B cell (primary cell): ENCODE measurements at places on chromosomes 16 and 17. TPM values are rescaled to one million over a fixed set of nuclear protein-coding genes. Genes with fewer than 3 reads are reported as not detected.

The NPB gene
- 0.24 and 0.44 TPM in 2 replicates for total RNA-seq

The OTOP2 gene
- total RNA-seq: not detected in 2 replicates

The TBC1D26 gene
- 0.46 TPM in 1 of 2 replicates, not detected in the other for total RNA-seq

The ADAD2 gene
- 0.29 TPM in 1 of 2 replicates, not detected in the other for total RNA-seq

The METTL2A gene
- total RNA-seq: 16.2 and 17.0 TPM in 2 replicates

GRCh38 chr17:39114723-39115122, 36.7 kb downstream of the PLXDC1 start:
- no peaks in the 10 kb centered on the region for H3K27me3 ChIP-seq
- DNase-seq: no peak
- H3K4me1 ChIP-seq: peaks cover 25% of the 10 kb centered on the region
- no peak overlapping the region for H3K4me3 ChIP-seq
- H3K27ac ChIP-seq: no peak overlapping the region

- no peak overlapping the region for H3K4me3 ChIP-seq
- peak; percentile 8 for DNase-seq
- H3K27ac ChIP-seq: no peak overlapping the region
- no peaks in the 10 kb centered on the region for H3K36me3 ChIP-seq
- H3K27me3 ChIP-seq: no peaks in the 10 kb centered on the region
Measured at GRCh38 chr17:34703533-34703932, 124.2 kb downstream of the TMEM132E start.

- H3K4me1 ChIP-seq: no peaks in the 10 kb centered on the region
- no peaks in the 10 kb centered on the region for H3K36me3 ChIP-seq
- H3K27ac ChIP-seq: no peak overlapping the region
- no peaks in the 10 kb centered on the region for H3K27me3 ChIP-seq
- no peak overlapping the region for H3K4me3 ChIP-seq
Measured at GRCh38 chr17:60959011-60959410, 281.4 kb downstream of the BCAS3 start.

GRCh38 chr17:36544044-36544306, 744 bp upstream of the GGNBP2 start:
- H3K4me1 ChIP-seq: peaks cover 28% of the 10 kb centered on the region
- H3K36me3 ChIP-seq: peaks cover 1% of the 10 kb centered on the region
- H3K4me3 ChIP-seq: peak overlapping the region; percentile 57
- no peaks in the 10 kb centered on the region for H3K27me3 ChIP-seq
- DNase-seq: no peak

DNA sequence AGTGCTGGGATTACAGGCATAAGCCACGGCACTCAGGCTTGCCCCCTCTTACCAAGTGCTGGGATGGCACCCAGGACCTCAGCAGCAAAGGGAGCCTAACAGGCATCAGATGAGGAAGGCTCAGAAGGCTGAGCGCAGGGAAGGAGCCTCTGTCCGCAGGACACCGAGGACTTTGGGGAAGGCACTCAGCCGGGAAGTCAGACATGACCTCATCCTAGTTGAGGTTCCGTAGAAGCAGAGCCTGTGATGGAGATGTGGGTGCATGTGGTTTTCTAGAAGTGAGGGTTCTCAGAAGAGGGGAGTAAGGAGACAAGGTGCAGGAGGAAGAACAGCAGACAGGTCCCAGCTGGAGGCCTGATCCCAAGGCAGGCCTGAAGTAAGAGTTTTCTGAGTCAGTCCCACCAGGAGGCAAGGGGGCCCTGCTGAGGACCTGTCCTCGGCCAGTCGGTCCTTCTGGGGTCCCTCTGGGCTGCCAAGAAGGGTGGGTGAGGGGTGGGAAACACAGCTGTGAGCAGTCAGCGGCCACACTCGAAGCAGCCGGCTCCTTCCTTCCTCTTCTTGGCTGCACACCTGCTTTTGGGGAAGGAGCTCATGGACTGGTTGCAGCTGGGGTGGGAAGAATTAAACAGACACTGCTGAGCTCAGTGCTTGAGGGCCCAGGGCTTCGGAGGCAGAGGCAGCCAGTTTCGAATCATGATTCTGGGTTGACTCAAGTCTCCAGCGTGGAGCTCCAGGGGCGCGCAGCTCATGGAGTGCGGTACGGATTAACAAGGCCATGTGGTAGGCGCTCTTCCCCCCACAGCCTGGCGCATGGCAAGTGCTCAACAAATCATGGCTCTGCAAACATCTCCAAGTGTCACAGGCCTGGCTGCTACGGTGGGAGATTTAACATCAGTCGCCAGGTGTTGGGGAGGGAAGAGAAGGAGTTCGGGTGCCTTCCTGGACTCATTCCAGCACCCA, 38.9 kb upstream of the SNN start:
- H3K36me3 ChIP-seq: no peaks in the 10 kb centered on the region
- peaks cover 33% of the 10 kb centered on the region for H3K4me1 ChIP-seq
- DNase-seq: peak; percentile 72
- H3K27me3 ChIP-seq: no peaks in the 10 kb centered on the region
- H3K27ac ChIP-seq: peak overlapping the region; percentile 26
- no peak overlapping the region for H3K4me3 ChIP-seq

DNA sequence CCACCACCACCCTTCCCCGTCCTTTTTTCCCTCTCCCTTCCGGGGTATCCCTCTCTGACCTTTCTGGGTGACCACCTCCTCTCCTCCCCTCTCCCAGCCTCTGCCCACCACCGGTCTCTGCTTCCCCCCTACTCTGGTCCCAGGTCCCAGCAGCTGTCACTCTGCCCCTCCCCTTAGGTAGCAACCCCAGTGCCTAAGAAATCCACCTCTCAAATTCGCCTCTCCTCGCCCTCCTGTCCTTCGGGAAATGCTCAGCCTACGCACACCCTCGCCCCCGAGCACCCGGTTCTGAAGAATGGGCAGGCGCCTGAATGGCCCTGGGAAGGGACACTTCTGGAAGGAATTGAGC, 775 bp upstream of the SP6 start:
- H3K36me3 ChIP-seq: no peaks in the 10 kb centered on the region
- peaks cover 40% of the 10 kb centered on the region for H3K4me1 ChIP-seq
- H3K4me3 ChIP-seq: no peak overlapping the region
- no peak overlapping the region for H3K27ac ChIP-seq
- peak; percentile 29 for DNase-seq

- H3K4me3 ChIP-seq: no peak overlapping the region
- peaks cover 40% of the 10 kb centered on the region for H3K27me3 ChIP-seq
- peaks cover 28% of the 10 kb centered on the region for H3K4me1 ChIP-seq
Measured at GRCh38 chr17:45022655-45023339, 28.6 kb downstream of the DCAKD start.

DNA sequence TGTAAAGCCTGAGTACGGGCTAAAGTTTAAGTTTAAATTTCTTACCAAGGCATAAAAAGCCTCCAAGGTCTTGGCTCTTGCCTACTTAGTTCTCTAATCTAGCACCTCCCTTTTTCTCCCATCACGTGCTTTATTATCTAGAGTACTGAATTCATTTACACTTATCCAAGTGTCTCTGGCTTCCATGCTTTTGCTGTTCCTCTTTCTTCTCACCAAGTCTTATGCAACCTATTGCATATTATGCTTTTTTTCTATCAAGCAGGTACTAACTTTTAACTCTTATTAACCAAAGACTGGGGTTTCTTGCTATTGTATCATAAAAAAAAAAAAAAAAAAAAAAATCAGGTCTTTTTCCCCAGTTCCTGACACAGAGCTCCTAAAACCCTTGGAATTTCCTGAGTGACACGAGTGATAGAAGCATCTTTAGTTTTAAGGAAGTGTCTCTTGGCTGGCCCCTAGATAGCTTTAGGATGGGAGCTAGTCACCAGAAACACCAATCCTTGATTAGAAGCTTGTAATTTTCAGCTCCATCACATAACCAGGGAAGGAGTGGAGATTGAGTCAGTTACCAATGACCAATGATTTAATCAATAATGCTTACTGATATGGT, 44.9 kb downstream of the SSH2 start:
- no peak overlapping the region for H3K27ac ChIP-seq
- H3K36me3 ChIP-seq: peaks cover 4% of the 10 kb centered on the region
- H3K4me3 ChIP-seq: no peak overlapping the region

DNA sequence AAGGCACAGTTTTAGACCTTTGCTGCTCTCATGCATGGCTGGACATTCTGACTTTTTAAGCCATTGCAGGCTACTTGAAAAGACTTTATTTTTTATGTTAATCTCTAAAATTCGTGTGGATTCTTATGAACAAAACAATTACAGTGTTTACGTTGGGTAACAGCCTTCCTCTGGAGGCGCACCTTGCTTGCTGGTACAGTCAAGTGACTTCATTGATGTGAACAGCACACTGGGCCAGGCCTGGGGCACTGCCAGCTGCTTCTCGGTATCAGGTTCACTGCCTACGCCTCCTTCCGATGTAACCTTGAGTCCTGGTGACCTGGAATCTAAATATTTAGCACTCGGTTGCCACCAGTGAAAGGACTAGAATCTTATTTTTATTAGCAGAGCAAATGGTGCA, 27.8 kb downstream of the MARCHF10 start:
- no peak for DNase-seq
- no peaks in the 10 kb centered on the region for H3K27me3 ChIP-seq
- no peak overlapping the region for H3K4me3 ChIP-seq
- no peaks in the 10 kb centered on the region for H3K36me3 ChIP-seq
- no peaks in the 10 kb centered on the region for H3K4me1 ChIP-seq

GRCh38 chr16:82190386-82190785, 20.4 kb upstream of the MPHOSPH6 start:
- H3K27ac ChIP-seq: no peak overlapping the region
- DNase-seq: no peak
- H3K36me3 ChIP-seq: no peaks in the 10 kb centered on the region
- no peak overlapping the region for H3K4me3 ChIP-seq

DNA sequence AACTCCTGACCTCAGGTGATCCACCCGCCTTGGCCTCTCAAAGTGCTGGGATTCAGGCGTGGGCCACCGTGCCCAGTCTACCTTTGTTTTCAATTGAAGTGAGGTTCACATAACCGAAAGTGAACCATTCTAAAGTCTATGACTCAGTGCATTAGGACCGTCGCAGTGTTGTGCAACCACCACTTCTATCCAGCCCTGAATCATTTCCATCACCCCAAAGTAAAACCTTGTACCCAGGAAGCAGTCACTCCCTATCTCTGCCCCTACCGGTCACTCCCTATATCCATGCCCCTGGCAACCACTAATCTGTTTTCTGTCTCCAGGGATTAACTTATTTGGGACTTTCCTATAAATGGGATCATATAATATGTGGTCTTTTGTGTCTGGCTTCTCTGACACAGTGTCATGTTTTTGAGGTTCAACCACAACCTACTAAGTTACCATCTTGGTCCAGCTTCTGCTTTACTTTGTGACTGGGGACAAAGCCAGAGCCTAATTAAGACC, 28.3 kb upstream of the CDC42EP4 start:
- no peak for DNase-seq
- H3K4me1 ChIP-seq: no peaks in the 10 kb centered on the region
- no peak overlapping the region for H3K4me3 ChIP-seq
- H3K27ac ChIP-seq: no peak overlapping the region
- no peaks in the 10 kb centered on the region for H3K36me3 ChIP-seq

DNA sequence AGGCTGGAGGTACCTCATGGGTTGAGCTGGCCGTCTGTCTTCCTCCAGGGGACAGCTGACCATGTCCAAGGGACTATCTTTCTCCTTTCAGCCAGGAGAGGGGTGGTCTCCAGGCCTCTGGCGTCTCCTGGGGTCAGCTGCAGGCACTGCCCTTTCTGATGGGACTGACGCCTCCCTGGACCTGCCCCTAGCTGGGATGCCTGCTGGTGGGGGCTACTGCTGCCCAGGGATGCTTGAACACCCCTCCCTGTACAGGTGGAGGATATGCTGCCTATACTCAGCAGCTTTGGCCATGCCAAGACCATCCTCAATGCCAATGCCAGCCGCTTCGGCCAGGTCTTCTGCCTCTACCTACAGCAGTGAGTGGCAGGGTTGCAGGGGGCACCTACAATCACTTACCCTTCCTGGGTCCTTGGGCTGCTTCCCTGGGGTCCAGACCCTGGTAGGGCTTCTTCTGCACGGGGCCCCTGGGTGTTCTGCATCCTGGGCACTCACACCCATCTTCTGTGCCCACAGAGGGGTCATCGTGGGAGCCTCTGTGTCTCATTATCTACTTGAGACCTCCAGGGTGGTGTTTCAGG, 4.2 kb downstream of the MYO15B start:
- H3K4me3 ChIP-seq: no peak overlapping the region
- H3K36me3 ChIP-seq: no peaks in the 10 kb centered on the region
- no peaks in the 10 kb centered on the region for H3K27me3 ChIP-seq
- H3K27ac ChIP-seq: no peak overlapping the region
- DNase-seq: no peak
- H3K4me1 ChIP-seq: peaks cover 20% of the 10 kb centered on the region
